ENCODE measurements at places on chromosomes 3 and 15.

DNA sequence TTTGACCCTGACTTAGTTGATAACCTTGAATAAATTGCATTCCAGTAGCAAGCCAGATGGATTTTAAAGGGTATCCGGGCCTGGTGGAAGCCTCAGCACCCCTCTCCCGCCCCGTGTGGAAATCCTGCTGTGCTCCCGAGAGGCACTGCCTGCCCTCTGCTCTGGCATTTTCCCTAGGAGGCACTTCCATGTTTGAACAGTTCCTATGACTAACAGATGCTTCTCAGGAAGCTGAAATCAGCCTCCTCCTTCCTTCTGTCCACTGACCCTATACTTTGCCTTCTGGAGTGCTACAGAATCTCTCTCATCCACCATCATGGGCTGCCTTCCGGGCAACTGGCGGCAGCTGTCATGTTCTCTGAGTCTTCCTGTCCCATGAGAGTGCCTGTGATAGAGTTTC is 90.8 kb downstream of the GABRG3 start:
- H3K4me1 ChIP-seq = no peaks in the 10 kb centered on the region
- no peak overlapping the region for H3K4me3 ChIP-seq
- no peaks in the 10 kb centered on the region for H3K36me3 ChIP-seq

DNA sequence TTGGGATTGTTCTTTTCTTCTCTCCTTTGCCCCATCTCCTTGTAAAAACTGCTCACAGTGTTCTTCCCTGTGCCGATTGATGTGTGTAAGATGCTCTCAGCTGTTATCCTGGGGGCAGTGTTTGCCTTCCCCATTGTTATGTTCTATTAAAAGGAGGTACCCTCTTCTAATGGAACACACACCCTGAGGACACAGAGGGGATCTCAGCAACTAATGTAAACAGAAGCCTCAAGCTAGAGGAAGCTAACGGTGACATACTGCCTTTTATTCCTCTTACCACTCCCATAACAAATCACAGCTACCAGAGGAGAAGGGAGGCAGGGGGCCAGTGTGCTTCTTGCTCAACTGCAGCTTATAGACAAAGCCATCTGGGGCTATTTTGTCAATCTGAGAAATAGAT is 2.2 kb downstream of the TAGLN3 start:
- H3K4me1 ChIP-seq = peaks cover 31% of the 10 kb centered on the region
- no peak overlapping the region for H3K4me3 ChIP-seq
- H3K27ac ChIP-seq = no peak overlapping the region
- DNase-seq = no peak
- H3K27me3 ChIP-seq = no peaks in the 10 kb centered on the region

DNA sequence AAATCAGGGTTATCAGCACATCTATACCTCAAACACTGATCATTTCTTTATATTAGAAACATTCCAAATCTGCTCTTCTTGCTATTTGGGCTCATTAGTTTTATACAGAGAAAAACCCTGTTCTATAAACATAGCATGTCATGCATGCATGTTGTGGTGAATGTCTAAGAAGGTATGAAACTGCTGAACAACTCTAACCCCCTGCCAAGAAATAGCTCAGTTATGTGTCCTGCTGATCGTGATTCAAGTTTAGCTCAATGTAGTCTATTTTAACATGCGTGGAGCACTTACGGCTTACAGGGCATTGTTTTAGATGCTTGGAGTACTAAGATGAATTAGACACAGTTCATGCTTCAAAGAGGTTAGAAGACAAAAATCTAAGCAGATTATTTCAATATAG is 35.8 kb downstream of the MYH15 start:
- H3K27ac ChIP-seq = no peak overlapping the region
- H3K4me1 ChIP-seq = peaks cover 10% of the 10 kb centered on the region
- no peaks in the 10 kb centered on the region for H3K36me3 ChIP-seq
- no peak for DNase-seq

DNA sequence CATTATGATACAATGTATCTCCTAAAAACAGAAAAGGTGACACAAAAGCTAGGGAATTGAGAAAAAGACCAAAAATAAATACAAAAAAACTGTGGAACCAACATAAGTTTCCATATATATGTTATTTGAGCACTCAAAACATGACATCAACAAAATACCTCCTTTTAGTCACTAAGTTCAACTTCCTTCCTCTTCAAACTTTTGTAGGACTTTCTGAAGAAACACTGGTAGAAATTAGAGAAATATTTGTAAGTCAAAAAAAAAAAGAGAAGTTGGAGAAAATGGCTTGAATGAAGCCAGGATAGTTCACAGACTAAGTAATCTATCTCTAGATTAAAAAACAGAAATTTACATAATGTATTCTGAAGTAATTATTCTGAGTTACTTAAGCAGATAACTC is 208.4 kb upstream of the ALCAM start:
- H3K4me3 ChIP-seq = no peak overlapping the region
- no peak overlapping the region for H3K27ac ChIP-seq

GRCh38 chr15:67750371-67750770 is 74.9 kb upstream of the SKOR1 start:
- H3K4me3 ChIP-seq = no peak overlapping the region
- no peaks in the 10 kb centered on the region for H3K27me3 ChIP-seq
- H3K36me3 ChIP-seq = peaks cover 4% of the 10 kb centered on the region
- DNase-seq = no peak
- H3K4me1 ChIP-seq = peaks cover 24% of the 10 kb centered on the region

GRCh38 chr15:88489321-88489720 is 21.8 kb downstream of the MRPS11 start:
- no peak overlapping the region for H3K27ac ChIP-seq
- H3K4me1 ChIP-seq = no peaks in the 10 kb centered on the region
- no peak for DNase-seq
- no peaks in the 10 kb centered on the region for H3K36me3 ChIP-seq

DNA sequence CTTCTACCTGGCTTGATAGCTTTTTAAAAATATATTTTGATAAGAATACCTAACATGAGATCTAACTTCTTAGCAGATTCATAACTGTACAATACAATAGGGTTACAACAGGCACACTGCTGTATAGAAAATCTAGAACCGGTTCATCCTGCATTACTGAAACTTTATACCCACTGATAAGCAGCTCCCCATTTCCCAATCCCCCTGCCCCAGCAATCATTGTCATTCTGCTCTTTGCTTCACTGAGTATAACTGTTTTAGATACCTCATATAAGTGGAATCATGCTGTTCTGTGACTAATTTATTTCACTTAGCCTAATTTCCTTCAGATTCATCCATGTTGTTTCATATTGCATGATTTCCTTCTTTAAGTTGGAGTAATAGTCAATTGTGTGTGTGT is 906.0 kb downstream of the GBE1 start:
- no peaks in the 10 kb centered on the region for H3K27me3 ChIP-seq
- no peak for DNase-seq
- no peaks in the 10 kb centered on the region for H3K36me3 ChIP-seq
- no peak overlapping the region for H3K27ac ChIP-seq

DNA sequence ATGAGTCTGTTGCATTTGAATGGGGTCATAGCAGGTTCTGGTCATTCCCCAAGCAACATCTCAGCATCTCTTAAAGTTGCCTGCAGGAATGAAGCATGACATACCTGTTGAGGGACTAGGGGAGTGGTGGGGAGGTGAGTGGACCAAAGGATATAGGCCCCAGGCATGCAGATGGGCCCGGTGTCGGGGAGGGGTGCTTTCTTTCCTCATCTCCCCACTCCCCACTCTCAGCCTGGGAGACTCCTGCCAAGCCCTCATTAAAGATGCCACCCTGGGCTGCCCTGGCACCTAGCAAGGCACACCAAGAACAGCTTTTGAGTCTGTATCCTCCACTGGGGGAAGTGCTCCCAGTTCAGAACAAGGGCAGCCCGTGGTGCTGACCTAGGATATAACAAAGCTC is 54.2 kb downstream of the GRIP2 start:
- H3K4me3 ChIP-seq = no peak overlapping the region
- H3K4me1 ChIP-seq = peaks cover 12% of the 10 kb centered on the region
- H3K27me3 ChIP-seq = no peaks in the 10 kb centered on the region
- peaks cover 18% of the 10 kb centered on the region for H3K36me3 ChIP-seq

- H3K4me1 ChIP-seq = peaks cover 76% of the 10 kb centered on the region
- peaks cover 28% of the 10 kb centered on the region for H3K36me3 ChIP-seq
- H3K27ac ChIP-seq = peak overlapping the region; percentile 46
- H3K4me3 ChIP-seq = no peak overlapping the region
Observed at GRCh38 chr3:69201658-69202057, 79.3 kb upstream of the LMOD3 start.

- DNase-seq = no peak
- H3K36me3 ChIP-seq = no peaks in the 10 kb centered on the region
- no peak overlapping the region for H3K27ac ChIP-seq
- no peak overlapping the region for H3K4me3 ChIP-seq
Observed at GRCh38 chr3:8210882-8211341, 290.7 kb upstream of the LMCD1 start.

DNA sequence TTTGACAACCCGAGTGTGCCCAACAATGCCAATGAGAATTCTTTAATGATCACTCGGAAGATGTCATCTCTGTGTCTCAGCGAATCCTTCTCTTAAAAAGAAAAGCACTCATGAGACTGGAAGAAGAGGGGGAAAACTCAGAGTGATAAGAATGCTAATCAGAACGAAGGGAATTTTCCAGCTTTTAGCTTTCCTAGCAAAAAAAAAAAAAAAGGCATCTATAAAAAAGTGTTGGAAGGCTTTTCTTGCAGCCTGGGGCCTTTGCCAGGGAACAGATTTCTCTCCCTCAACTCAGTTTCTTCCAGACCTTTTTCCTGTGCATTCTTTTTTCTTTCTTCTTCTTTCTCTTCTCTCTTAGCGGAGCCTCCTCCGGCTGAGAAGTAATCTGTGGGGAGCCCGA is 80.5 kb upstream of the NEO1 start:
- no peaks in the 10 kb centered on the region for H3K4me1 ChIP-seq
- H3K27me3 ChIP-seq = peaks cover 41% of the 10 kb centered on the region
- H3K4me3 ChIP-seq = no peak overlapping the region
- no peak overlapping the region for H3K27ac ChIP-seq
- H3K36me3 ChIP-seq = no peaks in the 10 kb centered on the region

DNA sequence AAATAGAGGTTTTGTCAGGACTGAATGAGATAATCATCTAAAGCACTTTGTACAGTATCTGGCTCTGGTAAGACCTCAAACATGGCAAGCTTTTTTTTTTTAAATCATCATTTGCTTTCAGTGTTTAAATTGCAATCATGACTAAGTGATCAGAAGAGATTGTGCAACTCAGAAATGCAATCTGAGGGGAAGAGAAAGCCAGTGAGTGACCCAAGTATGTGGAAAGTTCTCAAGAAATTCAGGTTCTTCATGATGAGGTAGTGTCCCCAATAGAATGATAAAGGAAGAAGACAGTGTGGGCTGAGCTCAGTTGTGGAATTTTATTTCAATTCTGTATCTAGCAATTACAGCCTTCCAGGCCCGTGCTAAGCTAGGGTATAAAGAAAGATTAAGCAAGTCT is 132.2 kb upstream of the TBC1D5 start:
- H3K36me3 ChIP-seq = no peaks in the 10 kb centered on the region
- H3K4me3 ChIP-seq = no peak overlapping the region
- H3K4me1 ChIP-seq = no peaks in the 10 kb centered on the region
- H3K27me3 ChIP-seq = peaks cover 3% of the 10 kb centered on the region
- no peak for DNase-seq
- H3K27ac ChIP-seq = no peak overlapping the region

- peaks cover 61% of the 10 kb centered on the region for H3K4me1 ChIP-seq
- peak overlapping the region; percentile 90 for H3K27ac ChIP-seq
- DNase-seq = peak; percentile 57
- H3K36me3 ChIP-seq = peaks cover 2% of the 10 kb centered on the region
- H3K27me3 ChIP-seq = no peaks in the 10 kb centered on the region
Observed at GRCh38 chr3:151210676-151211381, 7.8 kb upstream of the GPR171 start.

DNA sequence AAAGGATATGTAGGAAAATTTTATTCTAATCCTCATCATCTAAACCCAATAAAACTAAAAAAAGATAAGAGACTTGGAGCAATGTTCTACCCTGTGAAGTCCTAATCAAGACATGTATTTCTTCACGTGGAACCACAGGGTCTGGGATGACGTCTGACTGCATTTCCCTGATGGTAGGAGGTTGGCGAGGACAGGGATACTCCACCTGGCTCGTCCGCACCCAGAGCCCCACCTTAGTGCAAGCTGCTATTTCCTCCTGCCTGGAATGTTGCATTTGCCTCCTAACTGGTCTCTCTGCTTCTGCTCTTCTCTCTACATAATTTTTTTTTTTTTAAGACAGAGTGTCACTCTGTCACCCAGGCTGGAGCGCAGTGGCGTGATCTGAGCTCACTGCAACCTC is 57.7 kb upstream of the RASGRP1 start:
- H3K36me3 ChIP-seq = peaks cover 8% of the 10 kb centered on the region
- no peak overlapping the region for H3K27ac ChIP-seq
- H3K4me3 ChIP-seq = no peak overlapping the region
- no peaks in the 10 kb centered on the region for H3K27me3 ChIP-seq
- no peak for DNase-seq
- peaks cover 22% of the 10 kb centered on the region for H3K4me1 ChIP-seq

- H3K36me3 ChIP-seq = no peaks in the 10 kb centered on the region
- no peaks in the 10 kb centered on the region for H3K27me3 ChIP-seq
- no peak overlapping the region for H3K27ac ChIP-seq
- no peaks in the 10 kb centered on the region for H3K4me1 ChIP-seq
- H3K4me3 ChIP-seq = no peak overlapping the region
- DNase-seq = no peak
Observed at GRCh38 chr3:73225146-73225855, 163.8 kb downstream of the EBLN2 start.

DNA sequence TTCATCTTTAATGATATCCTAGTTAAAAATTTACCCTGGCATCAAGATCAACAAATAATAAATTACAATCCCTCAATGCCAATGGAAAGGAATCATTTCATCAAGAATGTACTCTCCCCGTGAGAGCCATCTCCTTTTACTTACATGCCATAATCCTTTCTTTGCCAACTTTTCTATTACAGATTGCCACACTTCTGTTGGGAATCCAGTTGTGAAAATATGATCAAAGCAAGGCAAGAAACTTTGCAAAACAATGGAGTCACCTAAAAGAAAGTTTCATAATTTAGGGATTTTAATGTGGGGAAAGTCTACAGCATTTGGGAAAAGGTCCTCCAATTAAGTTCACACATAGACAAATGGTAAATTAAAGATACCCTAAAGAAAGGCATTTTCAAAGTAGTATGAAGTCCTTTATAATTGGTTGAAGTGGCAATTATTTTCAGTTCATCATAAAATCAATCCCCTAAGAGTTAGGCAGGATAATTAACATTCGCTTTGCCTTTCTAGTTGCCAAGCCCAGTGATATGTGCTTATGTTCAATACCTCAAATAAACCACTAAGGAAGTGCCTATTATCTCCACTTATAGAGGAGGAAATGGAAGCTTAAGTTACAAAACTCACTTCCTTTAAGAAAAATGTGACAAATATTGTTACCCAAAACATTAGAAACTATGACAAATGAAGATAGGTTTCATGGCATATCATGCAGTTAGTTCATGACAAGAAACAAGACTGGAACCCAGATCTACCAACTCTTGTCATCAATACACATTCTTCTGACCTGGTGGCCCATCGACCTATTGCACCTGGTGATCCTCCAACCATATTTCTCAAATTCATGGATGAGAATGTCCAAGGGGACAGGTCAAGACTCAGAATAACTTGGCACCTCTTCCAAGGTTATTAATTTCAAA is 49.1 kb downstream of the TRANK1 start:
- H3K36me3 ChIP-seq = peaks cover 84% of the 10 kb centered on the region
- H3K27me3 ChIP-seq = no peaks in the 10 kb centered on the region
- H3K27ac ChIP-seq = no peak overlapping the region
- peaks cover 37% of the 10 kb centered on the region for H3K4me1 ChIP-seq
- H3K4me3 ChIP-seq = no peak overlapping the region

Measured in activated CD8-positive, alpha-beta memory T cell treated with anti-CD3 and anti-CD28 coated beads, Interleukin-2, amount 10 ng/mL, durations not matched to agents 7 days and 5 days (primary cell).